ENCODE measurements at places on chromosomes 6 and 20.

DNA sequence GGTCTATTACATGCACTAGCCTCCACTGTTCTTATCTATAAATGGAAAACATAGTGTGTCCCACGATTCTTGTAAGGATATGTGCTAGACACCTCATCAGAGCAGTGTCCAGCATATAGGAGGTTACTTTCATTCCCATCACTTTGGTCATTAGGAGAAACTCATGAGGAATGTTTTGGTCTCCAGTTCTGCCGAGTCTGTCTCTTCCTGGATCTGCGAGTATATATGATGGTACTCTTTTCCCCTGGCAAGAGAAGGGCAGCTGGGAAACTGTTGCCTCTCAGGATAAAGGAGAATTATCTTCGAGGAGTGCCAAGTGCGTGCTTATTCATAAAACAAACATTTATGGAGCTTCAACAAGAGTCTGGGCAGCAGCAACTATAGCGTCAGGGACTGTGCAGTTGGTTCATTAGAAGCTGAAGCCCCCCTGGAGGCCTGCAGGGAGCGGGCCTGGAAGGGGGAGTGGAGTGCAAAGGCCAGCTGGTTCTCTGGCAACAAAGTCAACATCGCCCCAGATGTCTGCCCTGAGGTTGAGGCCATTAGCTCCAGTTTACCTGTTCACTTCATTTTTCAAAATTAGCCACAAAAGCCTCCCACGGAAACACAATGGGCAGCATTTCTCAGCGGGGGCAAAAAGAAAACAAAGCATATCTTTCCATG is 811.9 kb downstream of the MAFB start:
- DNase-seq = no peak

- DNase-seq = no peak
Observed at GRCh38 chr6:146892613-146893401, 294.0 kb downstream of the ADGB start.

DNA sequence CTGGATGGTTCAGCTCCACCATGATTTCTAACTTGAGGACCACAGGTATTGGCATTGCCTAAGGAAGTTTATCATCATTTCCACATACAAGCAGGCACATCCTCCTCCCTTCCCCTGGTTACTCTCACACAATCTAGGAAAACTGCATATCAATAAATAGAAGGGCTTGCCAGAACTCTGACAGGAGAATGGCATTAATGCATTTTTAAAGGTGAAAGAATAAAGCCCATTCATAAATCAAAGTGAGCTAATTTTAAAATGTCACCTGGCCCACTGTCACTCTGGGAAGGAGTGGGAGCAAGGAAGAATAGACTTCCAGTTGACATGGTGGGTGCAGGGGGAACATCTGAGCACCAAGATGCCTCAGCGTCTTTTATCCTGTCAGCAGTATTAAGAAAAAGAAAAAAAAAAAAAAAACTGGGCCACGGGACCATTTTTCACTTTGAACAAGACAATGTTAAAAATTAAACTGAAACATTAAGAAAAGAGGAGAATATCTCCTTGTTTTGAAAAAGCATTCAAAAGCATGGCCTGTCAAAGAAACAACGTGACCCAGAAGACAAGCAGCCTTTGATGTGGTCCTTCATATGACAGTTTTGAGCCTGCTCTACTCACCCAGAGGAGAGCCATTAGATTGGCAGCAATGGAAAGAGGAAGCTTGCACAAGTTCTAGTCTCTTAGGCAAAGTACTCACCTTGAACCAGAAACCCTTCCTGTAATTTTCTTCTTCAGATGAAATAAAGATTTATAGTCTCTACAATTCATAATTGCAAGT is 39.3 kb upstream of the SMLR1 start:
- no peak for DNase-seq

DNA sequence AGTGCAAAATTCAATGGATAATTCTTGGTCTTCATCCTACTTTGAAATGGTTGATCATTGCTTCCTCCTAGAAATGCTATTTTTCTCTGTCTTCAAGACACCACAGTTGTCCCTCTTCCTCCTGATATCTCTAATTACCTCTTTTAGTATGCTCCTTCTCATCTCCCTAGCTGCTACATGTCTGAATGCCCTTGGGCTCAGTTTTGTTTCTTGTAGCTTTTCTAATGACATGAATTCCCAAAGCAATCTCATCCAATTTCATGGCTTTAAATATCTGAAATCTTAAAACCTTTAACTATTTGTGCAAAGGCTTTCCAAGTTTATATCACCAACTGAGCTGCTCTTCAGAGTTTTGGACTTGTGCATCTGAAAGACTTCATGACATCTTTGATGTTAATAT is 120.2 kb upstream of the RGS17 start:
- no peak for DNase-seq

- no peak for DNase-seq
Observed at GRCh38 chr6:165274611-165275010, 34.8 kb downstream of the C6orf118 start.

DNA sequence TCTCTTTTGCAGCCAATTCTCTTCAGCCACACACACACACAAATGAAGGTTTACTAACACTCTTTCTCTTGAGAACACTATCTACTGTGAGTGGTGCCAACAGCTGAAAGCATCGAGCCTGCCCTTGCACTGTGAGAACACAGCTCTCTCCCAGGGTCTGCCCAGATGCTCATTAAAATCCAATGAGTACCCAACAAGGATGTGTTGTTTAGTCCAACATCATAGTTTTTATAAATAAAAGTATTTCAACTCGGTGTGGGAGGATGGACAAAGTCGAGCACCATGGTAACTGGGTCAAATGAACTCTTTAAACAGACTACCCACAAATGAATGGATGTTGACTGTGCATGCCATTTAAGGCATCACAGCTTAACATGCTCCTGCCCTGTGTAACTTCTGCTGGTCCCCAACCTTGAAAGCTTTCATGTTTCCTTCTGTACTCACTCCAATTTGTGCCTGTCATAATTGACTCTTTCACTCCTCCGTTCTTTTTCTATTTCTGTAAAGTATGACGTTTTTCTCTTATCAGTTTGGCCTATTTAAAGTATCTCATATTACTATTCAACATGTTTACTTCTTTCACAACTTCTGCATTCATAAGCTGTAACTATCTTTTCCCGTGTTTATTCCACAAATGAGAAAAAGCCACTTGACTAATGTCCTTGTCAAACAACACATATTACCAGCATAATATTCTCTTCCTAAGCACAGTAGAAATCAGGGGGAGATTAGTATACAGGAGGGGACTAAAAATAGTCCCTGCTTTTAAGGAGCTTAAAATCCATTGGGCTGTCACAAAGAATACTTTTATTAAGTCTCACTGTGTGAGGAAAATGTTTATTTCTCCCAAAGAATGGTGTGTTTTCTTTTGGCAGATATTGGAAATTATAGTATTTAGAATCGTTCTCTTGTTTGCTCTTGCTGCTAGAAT is 215.4 kb downstream of the RFPL4B start:
- DNase-seq = no peak

GRCh38 chr20:10291568-10292248 is 73.1 kb downstream of the SNAP25 start:
- DNase-seq = no peak

- DNase-seq = no peak
Observed at GRCh38 chr6:137794516-137795201, 72.4 kb upstream of the TNFAIP3 start.

DNA sequence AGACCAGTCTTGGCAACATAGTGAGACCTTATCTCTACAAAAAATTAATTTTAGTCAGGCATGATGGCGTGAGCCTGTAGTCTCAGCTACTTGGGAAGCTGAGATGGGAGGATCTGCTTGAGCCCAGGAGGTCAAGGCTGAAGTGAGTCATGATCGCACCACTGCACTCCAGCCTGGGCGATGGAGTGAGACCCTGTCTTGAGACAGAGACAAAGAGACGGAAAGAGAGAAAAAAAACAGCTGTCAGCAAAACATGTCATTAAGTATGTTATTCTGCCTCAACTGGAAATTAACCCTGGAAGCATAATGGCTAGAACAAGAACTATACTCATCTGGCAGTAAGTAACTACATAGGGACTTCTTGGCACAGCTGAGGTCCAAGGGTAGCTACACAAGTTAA is 7.2 kb downstream of the MMS22L start:
- DNase-seq = no peak

- no peak for DNase-seq
Observed at GRCh38 chr6:83847179-83847578, 6.0 kb upstream of the RIPPLY2 start.

GRCh38 chr6:2783188-2783963 is 18.2 kb downstream of the WRNIP1 start:
- DNase-seq = no peak

DNA sequence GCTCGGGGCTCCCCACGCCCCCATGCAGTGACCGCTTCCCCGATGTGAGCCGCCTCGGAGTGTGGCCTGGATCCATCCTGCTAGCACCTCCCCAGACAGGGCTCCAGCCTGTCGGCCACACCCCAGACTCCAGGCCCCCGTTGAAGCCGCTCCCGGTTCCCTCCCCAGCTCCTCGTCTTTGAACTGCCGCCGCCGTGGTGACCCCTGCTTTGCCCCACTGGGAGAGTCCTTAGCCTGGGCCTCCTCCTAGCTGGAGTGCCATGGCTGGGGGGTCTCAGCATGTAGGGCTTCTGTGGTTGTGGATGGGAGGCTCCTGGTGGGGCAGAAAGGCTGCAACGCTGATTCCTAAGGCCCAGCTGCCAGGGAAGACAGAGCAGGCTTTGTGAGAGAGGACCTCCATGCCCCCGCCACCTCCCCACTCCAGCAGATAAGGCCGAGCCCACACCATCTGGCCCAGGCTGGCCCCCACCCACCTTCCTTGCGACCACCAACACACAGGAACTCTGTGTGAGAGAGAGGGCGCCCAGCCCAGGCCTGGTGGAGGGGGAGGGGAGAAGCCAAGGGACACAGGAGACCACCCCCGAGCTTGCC is 11.4 kb downstream of the FOXS1 start:
- DNase-seq = no peak

DNA sequence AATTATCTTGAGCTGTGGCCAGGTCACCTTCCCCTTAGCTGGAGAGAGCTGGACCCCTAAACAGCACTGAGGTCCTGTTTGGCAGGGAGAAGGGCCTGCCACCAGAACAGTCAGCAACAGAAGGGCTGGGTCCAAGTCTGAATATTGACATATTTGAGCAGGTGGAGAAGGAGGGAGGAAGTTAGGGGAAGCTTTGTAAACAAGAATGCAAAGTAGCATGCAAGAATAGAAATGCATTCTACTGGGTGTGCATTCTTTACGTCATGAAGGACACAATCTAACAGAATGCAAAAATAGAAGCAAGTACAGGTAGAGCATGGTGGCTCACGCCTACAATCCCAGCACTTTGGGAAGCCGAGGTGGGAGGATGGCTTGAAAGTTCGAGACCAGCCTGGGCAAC is 100.5 kb downstream of the QRSL1 start:
- DNase-seq = no peak

DNA sequence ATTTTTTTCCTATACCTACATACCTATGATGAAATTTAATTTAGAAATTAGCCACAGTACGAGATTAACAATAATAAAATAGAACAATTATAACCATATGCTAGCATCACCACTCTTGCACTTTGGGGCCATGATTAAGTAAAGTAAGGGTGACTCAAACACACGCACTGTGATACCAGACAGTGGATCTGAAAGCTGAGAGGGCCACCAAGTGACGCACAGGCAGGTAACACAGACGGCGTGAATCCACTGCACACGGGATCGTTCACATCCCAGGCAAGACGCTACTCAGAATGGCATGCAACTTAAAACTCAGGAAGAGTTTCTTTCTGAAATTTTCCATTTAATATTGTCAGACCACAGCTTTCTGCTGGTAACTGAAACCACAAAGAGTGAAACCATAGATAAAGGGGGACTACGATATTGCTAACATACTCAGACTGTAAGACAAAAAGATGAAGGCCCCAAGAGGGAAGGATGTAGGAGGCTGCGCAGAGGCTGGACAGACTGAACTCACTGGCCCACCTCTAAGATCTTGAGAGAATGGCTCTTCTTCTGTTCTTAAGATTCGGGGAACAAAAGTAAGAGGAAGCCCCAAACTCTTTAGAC is 17.9 kb downstream of the RRBP1 start:
- no peak for DNase-seq

GRCh38 chr6:13273931-13274706 is 54.2 kb downstream of the TBC1D7 start:
- no peak for DNase-seq

DNA sequence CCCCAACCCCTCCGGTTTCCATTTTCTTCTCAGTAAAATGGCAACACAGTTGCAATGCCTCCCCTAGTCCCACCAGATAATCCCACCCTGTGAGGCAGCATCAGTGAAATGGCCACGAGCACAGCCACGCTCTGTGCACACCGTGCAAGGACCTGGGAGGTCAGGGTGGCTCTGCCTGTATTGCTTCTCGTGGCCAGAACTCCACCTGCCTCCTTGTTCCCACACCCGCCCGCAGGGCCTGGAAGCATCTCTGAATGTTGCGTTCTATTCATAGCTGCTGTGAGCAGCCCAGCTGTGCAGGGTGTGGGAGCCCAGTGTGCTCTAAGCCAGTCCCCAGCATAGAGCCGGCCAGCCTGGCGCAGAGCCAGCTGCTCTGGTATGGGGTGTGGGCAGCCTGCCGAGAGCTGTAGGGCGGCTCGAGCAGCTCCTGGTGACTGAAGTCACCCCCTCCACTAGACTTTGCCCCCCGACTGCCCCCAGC is 161.1 kb downstream of the DLL1 start:
- peak; percentile 59 for DNase-seq

DNA sequence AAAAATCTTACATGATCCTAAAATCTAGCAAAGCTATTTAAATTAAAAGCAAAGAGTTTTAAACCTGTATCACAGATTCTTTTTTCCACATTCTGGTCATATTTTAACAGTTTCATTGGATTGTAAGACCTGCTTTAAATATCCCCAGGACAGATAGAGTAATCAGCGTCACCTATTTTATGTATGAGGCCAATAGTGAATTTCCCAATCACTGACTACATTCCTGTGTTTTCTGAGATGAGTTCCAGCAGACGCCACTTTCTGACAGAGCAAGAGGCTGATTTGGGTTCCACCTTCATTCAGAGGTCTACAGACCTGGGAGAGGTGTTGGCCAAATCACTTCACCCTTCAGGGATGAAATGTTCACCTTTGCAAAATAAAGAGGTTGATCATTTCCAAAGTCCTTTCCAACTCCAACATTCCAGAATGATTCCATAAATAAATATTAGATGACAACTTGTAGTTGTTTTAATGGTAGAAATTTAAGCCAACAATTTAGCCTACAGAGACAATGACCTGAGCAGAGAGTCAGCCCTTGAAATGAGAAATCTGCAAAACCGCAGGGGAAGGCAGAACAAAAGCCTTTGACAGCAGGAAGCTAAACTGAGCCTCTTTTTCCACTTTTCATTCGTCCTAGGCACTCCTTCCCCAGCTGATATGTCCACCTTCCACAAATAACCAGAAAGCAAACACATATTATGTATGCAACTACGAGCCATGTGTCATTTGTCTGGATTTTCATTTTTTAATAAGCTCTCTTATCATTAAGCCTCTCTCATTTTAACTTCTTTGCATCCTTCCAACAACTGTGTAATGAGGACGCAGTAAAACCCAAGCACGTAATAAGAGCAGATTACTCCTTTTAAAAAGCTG is 105.2 kb downstream of the TFAP2A start:
- no peak for DNase-seq

GRCh38 chr6:22929311-22929985 is 360.1 kb downstream of the HDGFL1 start:
- DNase-seq = no peak

- DNase-seq = no peak
Observed at GRCh38 chr20:5092765-5093339, 26.9 kb downstream of the PCNA start.
